ENCODE measurements at places on chromosomes 5 and 9. TPM values are rescaled to one million over a fixed set of nuclear protein-coding genes. Genes with fewer than 3 reads are reported as not detected.

PALM2AKAP2 gene
- 4.3 TPM for polyA plus RNA-seq

IRGM gene
- 0.09 TPM for polyA plus RNA-seq

ATOX1 gene
- 172 TPM for polyA plus RNA-seq

CCL28 gene
- 5.2 TPM for polyA plus RNA-seq

AGXT2 gene
- 33.8 TPM for polyA plus RNA-seq

EPB41L4B gene
- 35.5 TPM for polyA plus RNA-seq

POLR3G gene
- polyA plus RNA-seq, result 2.7 TPM

POU5F2 gene
- polyA plus RNA-seq, result 0.03 TPM

WDR41 gene
- polyA plus RNA-seq, result 32.2 TPM

REXO4 gene
- polyA plus RNA-seq, result 23.6 TPM

TPPP gene
- 8.8 TPM for polyA plus RNA-seq

TBCA gene
- polyA plus RNA-seq, result 206 TPM

SNCB gene
- 0.39 TPM for polyA plus RNA-seq

PHF24 gene
- 1.6 TPM for polyA plus RNA-seq

INSL6 gene
- 0.51 TPM for polyA plus RNA-seq

ADGRD2 gene
- not detected for polyA plus RNA-seq

NR6A1 gene
- polyA plus RNA-seq, result 5.0 TPM

ADAMTS16 gene
- polyA plus RNA-seq, result 1.2 TPM

CNTFR gene
- polyA plus RNA-seq, result 15.9 TPM

CDX1 gene
- 196 TPM for polyA plus RNA-seq

PGM5 gene
- 26.4 TPM for polyA plus RNA-seq

NPR3 gene
- polyA plus RNA-seq, result 9.8 TPM

RNF183 gene
- 0.91 TPM for polyA plus RNA-seq

PRSS3 gene
- 97.9 TPM for polyA plus RNA-seq

DEPDC1B gene
- 15.3 TPM for polyA plus RNA-seq

SLC6A19 gene
- polyA plus RNA-seq, result 295 TPM

STARD4 gene
- 32.9 TPM for polyA plus RNA-seq

PARP8 gene
- 16.9 TPM for polyA plus RNA-seq

CORO2A gene
- 57.6 TPM for polyA plus RNA-seq

GMCL2 gene
- polyA plus RNA-seq, result 0.01 TPM

SLC9A3 gene
- polyA plus RNA-seq, result 203 TPM

PRRC1 gene
- polyA plus RNA-seq, result 75.5 TPM

GPR150 gene
- polyA plus RNA-seq, result 0.90 TPM

MPDZ gene
- 51.0 TPM for polyA plus RNA-seq

All from large intestine (tissue), 12 donors.